ENCODE measurements at places on chromosomes 5 and 9.

DNA sequence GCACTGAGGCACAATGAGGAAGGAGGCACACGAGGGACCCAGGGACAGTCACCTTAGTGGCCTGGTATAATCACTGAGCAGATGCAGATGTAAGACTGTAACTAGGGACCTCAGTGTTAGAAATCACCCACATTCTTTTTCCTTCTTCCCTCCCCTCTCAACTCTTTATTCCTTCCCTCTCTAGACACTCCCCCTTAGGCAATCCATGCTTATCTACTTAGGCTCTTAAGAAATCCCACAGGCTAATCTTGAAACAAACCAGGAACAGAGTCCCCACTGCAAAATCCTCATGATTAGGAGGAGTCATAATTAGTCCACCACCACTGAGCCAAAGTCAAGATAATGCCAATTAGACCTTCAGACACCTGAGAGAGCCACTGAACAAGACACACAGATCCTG is 84.7 kb downstream of the ELAVL2 start:
- DNase-seq, result no peak

GRCh38 chr9:14309403-14309802 is 4.5 kb downstream of the NFIB start:
- no peak for DNase-seq

DNA sequence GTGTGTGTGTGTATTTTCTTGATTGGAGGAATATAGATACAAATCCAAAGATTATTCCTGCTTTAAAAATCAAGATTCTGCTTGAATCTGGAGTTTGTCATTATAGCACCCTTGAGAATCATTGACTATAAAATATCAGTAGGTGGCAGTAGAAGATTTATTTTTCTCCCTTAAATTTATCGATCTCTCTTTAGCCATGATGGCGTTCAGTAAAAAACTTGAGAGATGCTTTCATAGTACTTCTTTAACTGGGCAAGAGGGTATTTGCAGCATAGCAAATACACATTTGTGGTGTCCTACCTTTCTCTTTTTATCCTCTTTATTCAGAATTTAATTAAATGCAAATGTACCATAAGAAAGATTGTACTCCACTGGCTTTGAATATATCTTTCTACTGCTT is 307.7 kb downstream of the ADGRV1 start:
- no peak for DNase-seq

DNA sequence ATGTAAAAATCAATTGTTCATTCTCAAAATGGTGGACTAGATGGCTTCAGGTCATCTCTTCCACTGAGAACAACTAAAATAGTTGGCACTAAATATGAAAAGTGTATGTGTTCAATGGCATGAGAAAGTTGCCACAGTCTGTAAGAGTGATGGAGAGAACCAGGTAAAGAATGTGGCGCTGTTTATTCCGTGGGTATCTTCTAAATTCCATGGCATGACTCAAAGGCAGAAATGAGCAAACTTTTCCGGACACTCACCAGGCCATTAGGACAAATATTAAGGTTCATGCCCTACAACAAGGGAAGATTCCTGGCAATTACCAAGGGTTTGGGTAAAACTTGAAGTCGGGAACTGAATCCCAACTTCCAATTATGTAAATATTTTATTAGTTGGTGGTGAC is 825.4 kb upstream of the CDH6 start:
- no peak for DNase-seq

DNA sequence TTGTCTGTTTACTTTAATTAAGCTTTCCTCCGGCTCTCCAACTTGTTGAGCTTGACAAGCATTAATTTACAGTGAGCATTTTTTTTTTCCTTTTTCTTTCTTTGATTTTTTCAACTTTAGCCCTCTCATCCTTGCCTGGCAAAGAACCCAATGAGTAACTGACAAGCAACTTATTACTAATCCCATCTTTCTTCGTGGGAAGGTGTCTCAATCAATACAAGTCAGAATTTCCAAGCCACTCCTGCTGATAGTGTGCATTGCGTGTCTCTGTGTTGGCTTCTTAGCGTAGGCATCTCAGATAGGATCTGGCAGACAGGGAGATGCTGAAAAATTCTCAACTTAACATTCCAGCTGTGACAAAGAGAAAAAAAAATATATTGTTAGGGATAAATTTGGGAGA is 527.7 kb upstream of the WWC1 start:
- no peak for DNase-seq

DNA sequence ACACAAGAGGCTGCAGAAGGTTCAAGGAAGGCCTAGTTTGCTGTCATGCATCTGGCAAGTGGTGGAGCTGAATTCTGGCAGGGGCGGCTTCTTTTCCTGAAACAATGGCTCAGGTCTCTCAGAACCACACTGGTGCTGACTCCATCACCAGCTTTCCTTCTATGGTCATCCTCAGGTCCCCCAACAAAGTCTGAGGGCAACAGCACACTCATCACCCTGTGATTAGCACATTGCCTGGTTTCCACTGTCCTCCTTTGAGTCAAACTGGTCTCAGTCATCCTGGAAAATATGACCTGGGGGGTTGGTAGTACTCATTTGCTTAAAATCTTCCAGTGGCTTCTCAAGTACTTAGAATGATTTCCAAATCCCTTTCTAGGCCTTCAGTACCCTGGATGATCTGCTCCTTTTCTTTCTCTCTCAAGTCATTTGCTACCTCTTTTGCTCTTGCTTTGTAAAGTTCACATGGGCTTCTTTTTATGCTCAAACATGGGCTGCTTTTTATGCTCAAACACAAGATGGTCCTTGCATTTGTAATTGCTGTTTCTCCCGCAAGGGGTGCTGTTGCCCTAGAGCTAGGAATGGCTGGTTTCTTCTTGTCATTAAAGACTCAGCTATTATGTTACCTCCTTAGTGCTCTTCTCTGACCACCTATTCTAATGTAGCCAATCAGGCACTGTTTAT is 144.9 kb downstream of the ALDH1A1 start:
- no peak for DNase-seq

DNA sequence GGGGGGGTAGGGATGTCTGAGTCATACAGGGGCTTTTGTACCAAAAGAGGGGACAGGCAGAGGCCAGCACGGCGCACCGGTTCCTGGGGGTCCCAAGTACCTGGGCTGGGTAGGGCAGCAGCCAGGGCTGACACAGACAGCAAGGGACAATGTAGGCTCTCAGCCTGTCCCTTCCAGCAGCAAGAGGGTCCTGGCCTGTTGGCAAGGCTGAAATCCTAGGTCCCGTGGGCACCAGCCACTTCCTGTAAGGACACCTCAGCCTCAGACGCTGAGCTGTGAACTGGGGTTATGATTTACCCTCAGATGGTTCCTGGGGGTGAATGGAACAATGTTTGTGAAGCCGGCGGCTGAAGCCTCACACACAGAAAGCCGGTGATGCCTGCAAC is 41.3 kb downstream of the NACC2 start:
- no peak for DNase-seq

DNA sequence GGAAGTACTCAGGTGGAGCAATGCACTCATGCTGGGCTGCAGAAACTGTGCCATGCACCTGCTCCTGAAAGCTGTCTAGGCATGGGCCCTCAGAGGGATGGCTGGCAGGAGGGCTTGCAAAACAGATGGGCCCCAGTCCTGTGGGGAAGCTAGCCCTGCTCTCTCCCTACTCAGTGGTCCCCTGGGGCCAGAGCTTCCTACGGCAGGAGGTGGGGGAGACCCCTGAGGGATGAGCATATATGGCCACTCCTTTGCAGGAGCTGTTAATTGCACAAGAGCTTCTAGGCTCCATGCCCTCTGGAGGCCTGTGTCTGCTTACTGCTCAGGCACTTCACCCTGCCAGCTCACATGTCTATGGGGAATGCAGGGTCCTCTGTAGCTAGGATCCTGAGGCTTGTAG is 545.3 kb upstream of the PTPRD start:
- DNase-seq, result no peak

Data from NCI-H187 (cell line).